Suppressor macrophage treated with lipopolysaccharide for 4 hours (primary cell): ENCODE measurements at places on chromosomes 2 and 18.

GRCh38 chr2:190867212-190867611 lies 13.4 kb upstream of the GLS start:
- no peak for DNase-seq

GRCh38 chr18:35241448-35241804 lies 592 bp downstream of the ZNF397 start:
- DNase-seq: peak; percentile 4

- no peak for DNase-seq
These were observed 82.3 kb downstream of the INPP5D start for GRCh38 chr2:233142355-233142897.

GRCh38 chr2:85259101-85259590 lies 68.6 kb downstream of the TGOLN2 start:
- no peak for DNase-seq

GRCh38 chr2:23008951-23009350 lies 376.0 kb upstream of the KLHL29 start:
- DNase-seq: no peak

- no peak for DNase-seq
These were observed 123.8 kb downstream of the KCTD1 start for GRCh38 chr18:26424428-26425147.

DNA sequence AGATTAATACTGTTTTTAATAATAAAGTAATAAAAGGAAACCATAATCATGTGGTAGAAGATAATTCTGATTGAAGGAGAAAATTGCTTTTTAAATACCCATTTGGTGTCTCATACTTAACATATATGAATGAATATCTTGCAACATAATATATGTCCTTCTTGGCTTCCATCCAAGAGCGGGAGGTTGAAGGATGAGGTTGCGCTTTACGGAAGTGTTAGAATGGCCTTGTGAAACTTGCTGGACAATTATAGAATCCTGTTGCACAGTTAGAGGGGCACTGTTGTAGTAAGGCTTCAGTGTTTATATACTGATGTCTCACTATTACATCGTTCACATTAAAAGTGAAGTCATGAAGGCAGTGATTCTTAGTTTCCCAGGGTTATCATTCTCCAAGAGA lies 9.4 kb downstream of the INSIG2 start:
- peak; percentile 92 for DNase-seq

DNA sequence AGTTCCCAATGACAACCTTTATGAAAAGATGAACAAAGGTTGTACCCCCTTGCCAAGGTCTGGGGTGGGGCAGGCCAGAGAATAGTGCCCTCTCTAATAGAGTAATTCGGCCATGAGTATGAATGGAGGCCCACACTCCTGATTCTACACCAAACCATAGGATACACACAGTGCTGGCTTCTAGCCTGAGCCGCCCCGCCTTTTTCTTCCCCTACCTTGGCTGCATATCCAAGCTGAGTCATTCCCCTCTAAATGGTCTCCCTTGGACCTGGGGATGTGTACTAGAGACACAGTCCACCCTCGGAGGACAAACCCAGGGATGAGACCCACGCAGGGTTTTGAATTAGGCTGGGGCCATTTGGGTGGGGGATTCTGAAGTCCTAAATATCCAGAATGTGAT lies 107.2 kb upstream of the CAPN13 start:
- no peak for DNase-seq

DNA sequence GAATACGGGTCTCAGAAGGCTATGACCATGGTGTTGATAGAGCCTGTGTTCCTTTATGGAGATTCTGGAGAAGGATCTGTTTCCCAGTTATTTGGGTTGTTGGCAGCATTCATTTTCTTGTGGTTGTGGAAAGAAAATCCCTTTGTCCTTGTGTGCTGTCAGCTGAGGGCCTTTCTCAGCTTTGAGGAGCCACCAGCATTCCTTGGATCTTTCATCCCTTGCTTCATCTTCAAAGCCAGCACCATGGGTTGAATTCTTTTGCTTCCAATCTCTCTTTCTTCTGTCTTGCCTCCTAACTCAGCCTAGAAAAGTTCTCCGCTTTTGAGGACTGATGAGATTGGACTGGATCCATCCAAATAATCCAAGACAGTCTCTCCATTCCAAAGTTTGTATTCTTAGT lies 103.2 kb upstream of the MMADHC start:
- no peak for DNase-seq

DNA sequence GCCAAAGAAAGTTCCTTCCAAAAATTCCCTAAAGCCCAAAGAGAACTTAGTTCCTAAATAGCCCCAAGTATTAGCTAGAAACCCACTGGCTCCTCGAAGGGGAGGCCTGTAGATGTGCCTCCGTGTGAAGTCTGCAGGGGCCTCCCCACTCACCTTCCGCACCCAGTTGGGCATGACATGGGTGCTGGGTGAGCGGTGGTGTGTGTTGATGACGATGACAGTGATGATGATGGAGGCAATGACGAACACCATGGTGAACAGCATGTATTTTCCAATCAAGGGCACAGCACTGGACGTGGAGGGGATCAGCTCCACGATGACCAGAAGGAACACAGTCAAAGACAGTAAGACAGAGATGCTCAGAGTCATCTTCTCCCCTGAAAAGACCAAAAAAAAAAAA lies 14.5 kb downstream of the CHRNA1 start:
- DNase-seq: no peak

- no peak for DNase-seq
These were observed 262.2 kb upstream of the MGAT5 start for GRCh38 chr2:133991606-133992168.

GRCh38 chr2:43228756-43229659 lies 2.6 kb upstream of the ZFP36L2 start:
- peak; percentile 18 for DNase-seq

DNA sequence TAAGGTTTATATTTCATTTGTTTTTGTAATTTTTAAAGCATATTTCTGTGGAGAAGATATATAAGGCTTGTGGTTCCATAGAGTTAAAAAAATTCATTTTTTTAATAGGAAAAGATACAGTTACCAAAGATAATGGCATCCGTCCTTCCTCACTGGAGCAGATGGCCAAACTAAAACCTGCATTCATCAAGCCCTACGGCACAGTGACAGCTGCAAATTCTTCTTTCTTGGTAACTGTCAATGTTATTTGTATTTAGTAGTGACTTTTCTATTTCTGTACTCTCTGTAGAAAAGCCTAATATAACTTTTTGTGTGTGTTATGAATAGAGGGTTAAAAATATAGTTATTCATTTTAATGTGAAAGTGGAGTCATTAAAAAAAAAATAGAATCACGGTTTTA lies 35.1 kb downstream of the HADHB start:
- DNase-seq: no peak

DNA sequence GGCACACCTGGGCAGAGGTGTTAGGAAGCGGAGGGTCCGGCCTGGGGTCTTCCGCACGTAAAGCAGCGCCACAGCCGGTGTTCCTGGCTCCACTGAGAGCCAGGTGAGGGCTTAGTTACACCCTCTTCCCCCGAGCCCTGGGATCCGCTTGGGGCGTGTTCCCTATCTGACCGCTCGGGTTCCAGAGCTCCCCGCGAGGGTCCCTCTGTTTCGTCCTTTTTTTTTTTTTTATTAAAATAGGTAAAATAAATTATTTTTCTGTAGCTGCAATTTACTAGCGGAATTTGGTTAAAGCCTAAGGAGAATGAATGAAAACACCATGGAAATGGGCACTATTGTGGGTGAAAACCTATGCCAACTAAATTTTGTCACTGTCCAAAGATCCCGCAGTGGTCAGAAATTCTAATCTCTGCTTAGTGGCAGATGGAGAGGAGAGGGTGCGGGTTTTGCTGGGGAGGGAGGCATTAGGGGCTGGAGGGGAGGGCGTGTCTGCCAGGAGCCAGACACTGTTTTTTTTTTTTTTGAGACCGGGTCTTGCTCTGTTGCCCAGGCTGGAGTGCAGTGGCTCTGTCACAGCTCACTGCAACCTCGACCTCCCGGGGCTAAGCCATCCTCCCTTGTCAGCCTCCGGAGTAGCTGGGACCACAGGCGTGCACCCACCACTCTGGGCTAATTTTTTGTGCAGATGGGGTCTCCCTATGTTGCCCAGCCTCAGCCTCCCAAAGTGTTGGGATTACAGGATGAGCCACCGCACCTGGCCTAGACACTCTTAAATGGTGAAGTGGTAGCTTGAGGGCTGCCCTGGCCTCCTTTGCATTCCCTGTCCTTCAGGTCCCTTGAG lies 834 bp downstream of the PDCL3 start:
- no peak for DNase-seq

DNA sequence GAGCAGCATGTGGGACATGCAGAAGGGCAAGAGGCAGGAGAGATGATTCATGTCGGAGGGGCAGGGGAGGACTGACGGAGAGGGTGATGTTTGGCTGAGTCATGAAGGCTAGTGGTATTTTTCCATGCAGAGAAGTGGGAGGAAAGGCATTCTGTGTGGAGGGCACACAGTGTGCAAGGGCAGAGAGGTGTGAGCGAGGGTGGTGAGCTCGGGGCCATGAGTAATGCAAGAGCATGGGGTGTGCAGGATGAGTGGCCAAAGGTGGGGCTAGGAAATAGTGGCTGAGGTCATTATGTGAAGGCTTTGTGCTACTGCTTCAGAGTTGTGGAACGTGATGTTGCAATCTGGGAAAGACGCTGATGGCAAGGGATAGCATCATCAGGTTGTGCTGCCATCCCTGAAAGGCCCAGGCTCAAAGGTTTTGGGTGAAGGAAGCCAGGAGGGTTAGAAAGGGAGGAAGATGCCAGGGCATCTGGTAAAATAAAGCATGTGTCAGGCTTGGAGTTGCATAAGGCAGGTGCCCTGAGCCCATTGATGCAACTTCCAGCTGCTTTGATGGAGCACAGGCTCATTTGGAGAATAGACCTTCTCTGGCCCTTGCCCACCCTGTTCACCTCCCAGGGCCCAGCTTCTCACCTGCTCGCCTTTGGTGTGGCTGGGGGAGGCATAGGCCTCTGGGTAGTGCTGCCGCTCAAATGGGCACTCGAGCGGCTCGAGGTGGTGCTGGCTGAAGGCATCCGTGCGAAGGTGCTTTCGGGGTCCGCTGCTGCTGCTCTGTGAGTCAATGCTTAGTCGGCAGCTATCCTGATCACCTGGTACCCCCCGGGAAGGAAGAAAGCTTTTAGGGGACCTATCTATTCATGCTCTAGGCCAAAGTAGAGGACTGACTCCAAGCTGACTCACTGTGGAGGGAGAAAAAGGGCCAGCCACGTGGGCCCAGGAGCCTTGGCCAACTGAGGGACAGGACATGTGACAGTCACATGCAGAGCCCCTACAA lies 37.5 kb downstream of the PAX8 start:
- peak; percentile 97 for DNase-seq

- DNase-seq: no peak
These were observed 1076.2 kb downstream of the TSN start for GRCh38 chr2:122831649-122832048.

- no peak for DNase-seq
These were observed 167.7 kb downstream of the ZFP36L2 start for GRCh38 chr2:43058726-43059110.

GRCh38 chr2:236712961-236713673 lies 143.5 kb downstream of the ACKR3 start:
- DNase-seq: no peak

GRCh38 chr2:50396298-50396631 lies 635.7 kb downstream of the NRXN1 start:
- DNase-seq: no peak

DNA sequence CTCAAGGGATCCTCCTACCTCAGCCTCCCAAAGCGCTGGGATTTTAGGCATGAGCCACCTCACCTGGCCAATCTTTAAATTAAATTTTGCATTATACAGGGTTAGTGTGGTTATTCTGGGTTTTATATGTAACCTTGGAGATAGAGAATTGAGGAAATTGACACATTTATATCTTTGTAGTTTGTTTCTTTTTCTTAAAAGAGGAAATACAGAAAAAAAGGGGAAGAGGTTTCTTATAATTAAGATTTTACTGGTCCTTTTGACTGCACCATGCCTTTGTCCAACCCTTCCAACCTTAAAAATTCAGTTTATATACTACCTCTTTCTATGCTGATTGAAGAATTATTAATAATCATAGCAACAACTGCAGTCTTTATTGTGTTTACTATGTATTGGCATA lies 210.1 kb upstream of the STON1 start:
- DNase-seq: peak; percentile 67

DNA sequence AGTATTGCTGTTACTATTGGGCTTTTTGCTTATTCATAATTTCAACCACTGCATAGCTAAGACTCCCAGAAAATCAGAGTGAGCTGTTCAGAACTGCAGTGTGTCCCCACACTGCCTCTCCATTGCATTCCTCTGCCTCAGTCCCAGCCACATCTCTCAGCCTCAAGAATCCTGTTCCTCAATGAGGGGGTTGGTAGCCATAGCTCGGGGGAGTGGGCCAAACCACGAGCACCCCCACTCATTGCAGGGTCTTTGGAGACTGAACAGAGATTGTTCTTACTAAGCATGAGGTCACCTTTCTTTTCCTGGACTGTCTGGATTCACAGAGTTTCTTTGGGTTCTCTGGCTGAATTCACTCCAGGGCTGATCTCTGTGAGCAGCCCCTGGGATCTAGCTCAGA lies 161.1 kb downstream of the GFPT1 start:
- no peak for DNase-seq

DNA sequence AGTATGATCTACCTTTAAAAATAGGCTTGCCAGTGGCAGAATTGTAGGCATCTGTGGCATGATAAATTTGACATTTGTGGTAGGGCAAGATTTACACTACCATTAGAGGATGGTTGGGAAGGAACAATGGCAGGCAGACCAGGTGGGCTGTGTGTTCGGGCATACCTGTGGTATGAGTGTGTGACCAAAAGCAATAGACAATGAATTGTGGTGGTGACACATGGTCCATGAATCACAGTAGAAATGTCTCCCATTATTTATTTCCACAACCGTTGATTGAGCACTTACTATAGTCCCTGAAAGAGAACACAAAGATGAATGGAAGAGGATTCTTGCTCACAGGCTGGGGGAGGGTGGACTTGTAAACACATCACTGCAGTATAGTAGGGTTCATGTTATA lies 29.9 kb upstream of the RUFY4 start:
- DNase-seq: no peak

- no peak for DNase-seq
These were observed 192.0 kb downstream of the CDH7 start for GRCh38 chr18:65942854-65943253.

GRCh38 chr2:237171396-237171795 lies 85.7 kb downstream of the COPS8 start:
- DNase-seq: no peak

DNA sequence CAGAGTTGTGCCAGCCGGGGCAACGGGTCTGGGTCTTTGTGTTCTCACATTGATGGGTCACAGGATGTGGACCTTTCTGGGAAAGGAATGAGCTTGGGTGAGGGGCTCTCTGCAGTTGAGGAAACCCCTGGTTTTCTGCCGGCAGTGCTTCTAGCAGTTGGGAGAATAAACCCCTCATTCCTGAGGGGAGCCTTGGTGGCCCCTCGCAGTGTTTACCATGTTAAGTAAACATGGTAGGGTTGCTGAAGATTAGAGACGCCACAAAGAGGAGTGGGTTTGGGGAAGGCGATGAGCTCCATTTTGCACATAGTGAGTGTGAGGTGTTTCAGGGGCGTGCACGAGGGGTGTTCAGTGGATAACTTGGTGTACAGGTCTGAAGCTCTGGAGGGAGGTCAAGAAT lies 27.7 kb upstream of the PUM2 start:
- no peak for DNase-seq

DNA sequence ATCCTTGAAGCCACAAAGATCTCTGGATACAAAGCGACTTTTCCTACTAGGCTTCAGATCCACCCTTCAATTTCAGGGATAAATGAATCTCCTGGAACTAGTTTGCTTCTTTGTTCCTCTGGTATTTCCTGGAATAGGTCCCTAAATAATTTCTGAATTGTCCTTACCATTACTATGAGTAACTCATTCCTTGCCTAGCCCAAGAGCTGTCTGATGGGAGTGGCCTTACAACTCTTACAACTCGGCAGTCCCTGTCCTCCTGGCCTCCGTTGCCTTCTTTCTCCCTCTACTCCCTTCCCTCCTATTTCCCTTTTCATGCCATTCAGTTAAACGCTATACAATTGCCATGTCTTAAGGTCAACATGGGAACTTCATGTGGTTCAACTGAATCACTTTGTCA lies 98.2 kb upstream of the FHL2 start:
- DNase-seq: no peak
